Skin of body (tissue), 3 donors: ENCODE measurements at places on chromosomes 7 and 10. TPM values are rescaled to one million over a fixed set of nuclear protein-coding genes. Genes with fewer than 3 reads are reported as not detected.

DNA sequence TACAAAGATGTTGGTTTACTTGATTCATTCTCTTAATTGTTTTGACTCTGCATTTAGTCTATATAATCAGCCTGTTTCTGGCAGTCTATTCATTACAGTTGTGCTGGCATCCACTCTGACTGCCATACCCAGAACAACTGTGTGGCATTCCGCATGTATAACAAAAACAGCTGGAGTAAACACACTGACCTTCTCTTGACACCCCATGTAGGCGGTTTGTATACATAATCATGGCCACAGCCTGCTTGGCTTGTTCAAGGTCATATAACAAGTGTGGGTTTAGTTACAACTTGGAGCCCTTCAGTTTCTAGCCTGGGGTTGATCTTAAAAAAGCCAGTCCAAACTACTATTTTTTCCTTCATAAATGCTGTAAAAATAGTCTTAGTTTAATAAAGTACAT lies 70.9 kb downstream of the MBL2 start:
- DNase-seq, result no peak

DNA sequence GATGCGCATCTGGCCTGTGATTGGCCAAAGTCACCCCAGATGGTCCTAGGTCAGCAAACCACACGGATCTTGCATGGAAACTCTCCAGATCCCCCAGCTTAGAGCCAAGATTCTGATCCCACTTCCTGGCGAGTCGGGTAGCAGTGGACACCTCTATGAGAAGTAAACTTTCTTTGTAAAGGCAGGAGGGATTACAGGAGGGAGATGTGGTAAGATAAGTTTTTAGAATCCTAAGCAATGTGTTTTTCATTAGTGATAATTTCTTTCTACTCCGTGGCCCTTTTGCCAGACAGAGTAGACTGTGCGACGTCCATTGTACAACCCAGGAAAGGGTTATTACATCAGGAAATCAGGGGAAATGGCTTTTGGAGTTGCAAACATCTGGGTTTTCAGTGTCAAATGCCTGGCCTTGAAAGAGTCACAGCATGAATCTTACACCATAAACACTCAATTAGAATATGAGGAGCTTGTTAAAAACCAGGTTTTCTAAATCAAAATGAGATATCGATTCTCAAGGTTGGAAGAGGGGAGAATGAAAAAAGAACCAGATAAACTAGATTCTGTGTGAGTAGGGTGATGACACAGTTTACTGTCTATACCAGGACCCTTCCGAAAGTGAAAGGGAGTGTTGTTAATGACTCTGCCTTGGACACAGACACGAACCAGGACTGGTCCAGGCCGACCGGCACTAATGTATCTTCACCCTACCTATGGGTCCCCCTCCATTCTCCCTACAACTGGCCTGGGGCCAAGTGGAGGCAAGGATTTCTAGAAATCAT lies 61.9 kb upstream of the WAC start:
- DNase-seq, result no peak

DNA sequence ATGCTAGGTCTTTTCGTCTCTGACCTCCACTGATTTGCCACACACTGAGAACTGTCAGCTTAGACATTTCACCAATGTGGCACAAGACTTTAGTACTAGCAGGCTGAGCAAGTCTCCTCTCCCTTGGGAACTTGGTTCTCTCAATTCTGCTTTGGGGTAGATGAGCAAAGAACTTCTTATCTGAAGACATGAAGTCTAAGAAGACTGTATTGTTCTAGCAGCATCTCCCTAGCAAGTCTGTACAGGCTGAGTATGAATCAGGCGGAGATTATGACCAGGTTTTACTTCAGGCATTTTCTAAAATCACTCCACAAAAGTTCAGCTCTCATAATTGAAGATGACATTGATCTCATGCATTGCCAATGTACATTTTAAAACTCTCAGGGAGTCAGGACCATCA lies 23.8 kb upstream of the STN1 start:
- DNase-seq, result no peak

Gene PTPN20
- total RNA-seq, result 3.2 TPM

Gene C10orf62
- 0.20 TPM for total RNA-seq

Gene C10orf90
- total RNA-seq, result 1.2 TPM

DNA sequence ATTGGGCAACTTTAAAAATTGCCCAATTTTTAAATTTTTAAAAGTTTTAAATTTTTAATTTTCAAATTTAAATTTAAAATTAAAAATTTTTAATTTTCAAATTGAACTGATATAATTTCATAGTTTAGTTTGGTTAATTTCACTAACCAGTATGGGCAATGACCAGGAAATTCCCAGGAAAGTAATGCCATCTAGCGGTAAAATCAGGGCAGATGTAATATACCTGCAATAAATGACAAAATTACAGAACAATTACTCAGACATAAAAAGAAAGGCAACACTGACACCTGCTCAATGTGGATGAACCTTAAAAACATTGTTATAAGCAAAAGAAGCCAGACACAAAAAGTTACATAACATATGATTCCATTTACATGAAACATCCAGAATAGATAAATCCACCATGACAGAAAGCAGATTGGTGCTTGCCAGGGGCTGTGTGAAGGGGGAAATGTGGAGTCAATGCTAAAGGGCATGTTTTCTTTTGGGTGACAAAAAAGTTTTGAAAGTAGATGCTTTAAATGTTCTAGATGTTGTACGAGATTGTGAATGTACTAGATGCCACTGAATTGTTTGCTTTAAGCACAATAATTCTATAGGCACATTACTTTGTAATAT lies 28.6 kb upstream of the SLC16A12 start:
- DNase-seq, result peak; percentile 50

DNA sequence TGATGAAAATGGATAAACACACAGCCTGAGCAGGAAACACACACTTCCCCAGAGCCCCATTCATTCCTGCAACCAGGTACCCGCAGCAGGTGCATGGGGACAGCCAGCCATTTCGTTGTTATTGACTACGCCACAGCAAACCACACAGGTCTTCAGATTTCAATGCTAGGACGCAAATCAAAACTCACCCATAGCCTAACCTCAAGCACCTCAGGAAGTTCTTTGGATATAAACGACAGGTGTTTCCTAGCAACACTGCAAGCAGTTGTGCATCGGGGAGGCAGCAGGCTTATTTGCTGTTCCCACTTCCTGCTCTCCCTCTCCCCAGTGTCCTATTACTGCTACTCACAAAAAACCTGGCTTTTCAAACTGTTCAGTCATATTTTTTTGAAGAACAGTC lies 176.5 kb upstream of the FRMD4A start:
- peak; percentile 47 for DNase-seq

- DNase-seq, result peak; percentile 48
These were observed 64.4 kb downstream of the VSTM4 start for GRCh38 chr10:49050906-49051305.

Gene TMEM236
- total RNA-seq, result 0.69 TPM

Gene NEUROG3
- not detected for total RNA-seq

Gene TASOR2
- 80.8 TPM for total RNA-seq
